ENCODE measurements at places on chromosomes 11 and 22.
A peak's percentile ranks its signal among the peaks of the same experiment; 100 is the strongest.

DNA sequence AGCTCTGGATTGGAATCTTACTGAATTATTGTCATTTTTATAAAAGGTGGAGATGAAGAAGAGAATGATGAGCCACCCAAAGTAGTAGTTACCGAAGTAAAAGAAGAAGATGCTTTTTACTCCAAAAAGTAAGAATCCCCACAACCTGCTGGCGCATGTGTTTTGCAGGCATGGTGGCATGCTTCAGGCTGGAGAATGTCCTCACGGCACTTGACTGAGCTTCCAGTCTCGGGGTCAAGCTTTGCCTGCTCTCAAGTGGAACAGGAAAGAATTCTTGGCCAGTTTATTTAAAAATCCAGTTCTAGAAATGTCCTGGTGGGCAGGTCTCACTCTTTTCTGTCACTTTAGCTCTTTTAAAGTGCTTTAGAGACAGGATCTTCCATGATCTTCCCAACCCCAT, 17.5 kb downstream of the NUP50 start:
- no peak for DNase-seq

DNA sequence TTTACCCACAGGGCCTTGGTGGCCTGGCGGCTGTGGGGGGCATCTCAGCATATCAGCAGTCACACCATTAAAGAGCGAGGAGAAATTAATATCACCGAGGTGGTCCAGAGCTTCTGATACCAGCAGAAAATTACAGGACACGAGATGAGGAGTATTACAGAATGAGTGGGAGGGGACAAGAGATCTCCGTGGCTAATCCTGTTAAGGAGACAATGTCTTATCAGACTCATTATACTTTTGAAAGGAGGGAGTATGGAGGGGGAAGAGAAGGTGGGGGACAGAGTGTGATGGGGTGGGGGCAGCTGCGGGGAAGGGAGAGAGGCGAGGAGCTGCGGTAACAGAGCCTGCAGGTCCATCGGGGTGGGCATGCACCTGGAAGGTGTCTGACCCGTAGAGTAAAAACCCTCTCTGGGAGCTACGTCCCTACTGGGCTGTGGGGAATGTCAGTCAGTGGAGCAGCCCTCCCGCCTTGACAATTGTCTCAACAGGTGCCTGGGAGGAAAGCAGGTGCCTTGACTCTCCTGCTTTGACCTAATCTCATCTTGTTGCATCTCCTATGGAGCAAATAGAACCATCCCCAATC, 224.2 kb downstream of the CEP164 start:
- DNase-seq, result no peak

- DNase-seq, result peak; percentile 45
Measured at GRCh38 chr11:70500076-70500847, 101.9 kb downstream of the CTTN start.

DNA sequence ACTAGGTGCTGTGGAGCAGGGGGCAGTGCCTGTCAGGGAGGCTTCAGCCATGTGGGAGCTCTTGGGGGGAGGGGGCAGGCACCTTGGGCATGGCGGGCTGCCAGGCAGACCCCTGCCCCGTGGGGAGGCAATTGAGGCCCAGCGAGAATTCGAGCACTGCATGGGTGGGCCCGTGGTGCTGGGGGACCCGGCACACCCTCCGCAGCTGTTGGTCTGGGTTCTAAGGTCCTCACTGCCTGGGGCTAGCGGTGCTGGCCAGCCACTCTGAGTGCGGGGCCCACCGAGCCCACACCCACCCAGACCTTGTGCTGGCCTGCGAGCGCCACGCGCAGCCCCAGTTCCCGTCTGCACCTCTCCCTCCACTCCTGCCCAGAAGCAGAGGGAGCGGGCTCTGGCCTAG, 835.5 kb upstream of the CNTN5 start:
- no peak for DNase-seq
